ENCODE measurements at places on chromosomes 1 and 21.

DNA sequence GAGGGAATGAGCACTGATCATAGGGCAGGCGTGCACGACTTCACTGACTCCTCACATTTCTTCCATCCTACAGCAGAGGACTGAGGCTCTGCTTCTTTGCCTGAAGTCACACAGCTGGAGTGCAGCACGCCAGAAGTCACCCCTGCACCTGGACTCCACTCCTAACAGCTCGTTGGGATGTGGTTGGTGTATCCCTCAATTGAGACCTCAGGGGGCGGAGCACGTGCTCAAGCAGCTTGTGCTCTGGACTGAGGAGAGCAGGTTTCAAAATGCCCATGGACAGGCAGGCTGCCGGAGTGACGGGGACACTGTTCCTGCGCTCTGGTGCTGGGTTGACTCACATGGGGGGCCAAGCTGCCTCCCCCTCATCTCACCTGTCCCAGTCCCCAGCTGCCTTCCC is 13.9 kb downstream of the CHIT1 start:
- no peak for DNase-seq

- DNase-seq, result no peak
Observed at GRCh38 chr1:69613414-69613813, 45.7 kb downstream of the LRRC7 start.

GRCh38 chr1:27133991-27134390 is 20.9 kb downstream of the SLC9A1 start:
- DNase-seq, result peak; percentile 39

DNA sequence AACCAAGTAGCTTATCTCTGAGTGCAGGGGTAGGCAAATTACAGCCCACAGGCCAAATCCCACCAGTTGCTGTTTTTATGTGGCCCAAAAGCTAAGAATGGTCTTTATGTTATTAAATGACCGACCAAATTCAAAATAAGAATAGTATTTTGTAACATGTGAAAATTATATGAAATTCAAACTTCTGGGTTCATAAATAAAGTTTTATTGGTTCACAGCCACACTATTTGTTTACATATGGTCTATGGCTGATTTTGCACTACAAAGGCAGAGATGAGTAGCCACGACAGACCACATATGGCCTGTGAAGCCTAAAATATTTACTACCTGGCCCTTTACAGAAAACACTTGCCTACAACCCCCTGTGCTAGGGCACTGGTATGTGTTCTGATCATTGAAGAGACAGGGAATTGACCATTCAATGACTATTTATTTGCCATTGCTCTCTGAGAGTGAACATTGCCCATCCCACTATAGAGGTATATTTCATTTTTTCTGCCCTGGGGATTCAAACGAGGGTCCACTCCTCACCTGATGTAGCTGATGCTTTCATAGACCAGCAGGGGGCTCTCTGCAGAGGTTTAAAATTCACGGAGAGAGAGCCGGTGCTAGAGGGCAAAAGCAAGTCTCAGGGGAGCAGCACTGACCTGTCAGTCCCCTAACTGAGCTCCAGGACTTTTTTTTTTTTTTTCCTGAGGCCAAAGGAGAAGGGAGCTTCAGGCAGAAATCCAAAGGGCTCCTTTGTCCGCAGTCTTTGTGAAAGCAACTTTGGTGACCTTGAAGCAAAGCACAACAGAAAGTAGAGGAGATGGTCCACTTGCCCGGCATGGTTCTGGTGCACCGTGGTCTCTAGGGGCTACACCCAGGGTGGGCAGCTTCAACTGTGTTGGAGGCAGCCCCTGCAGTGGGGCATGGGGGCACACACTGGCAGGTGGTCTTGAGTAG is 7.3 kb upstream of the GNL2 start:
- DNase-seq, result no peak

DNA sequence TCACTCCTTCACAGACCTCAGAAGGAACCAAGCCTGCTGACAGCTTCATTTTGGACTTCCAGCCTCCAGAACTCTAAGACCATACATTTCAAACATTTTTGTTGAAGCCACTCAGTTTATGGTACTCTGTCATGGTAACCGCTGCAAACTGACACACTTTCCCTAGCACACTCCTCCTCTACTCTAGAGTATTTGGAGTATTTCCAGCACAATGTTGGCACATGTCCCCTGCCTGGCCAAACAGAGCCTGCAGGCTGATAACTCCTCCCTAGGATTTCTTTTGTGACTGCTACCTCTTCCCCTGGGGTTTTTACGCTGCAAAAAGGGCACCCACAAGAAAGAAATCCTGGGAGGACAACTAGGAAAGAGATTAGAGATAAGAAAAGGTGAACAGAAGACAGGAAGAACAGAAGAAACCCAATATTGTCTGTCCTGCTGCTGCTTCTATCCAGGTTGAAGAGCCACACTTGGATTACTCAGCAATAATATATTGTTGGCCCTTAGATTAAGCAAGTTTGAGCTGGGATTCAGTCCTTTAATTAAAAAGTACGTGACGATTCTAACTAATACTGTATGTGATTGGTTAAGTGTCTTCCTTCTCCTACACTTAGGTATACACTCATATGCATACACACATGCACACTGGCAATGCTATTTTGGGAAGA is 844.1 kb downstream of the LTN1 start:
- no peak for DNase-seq

DNA sequence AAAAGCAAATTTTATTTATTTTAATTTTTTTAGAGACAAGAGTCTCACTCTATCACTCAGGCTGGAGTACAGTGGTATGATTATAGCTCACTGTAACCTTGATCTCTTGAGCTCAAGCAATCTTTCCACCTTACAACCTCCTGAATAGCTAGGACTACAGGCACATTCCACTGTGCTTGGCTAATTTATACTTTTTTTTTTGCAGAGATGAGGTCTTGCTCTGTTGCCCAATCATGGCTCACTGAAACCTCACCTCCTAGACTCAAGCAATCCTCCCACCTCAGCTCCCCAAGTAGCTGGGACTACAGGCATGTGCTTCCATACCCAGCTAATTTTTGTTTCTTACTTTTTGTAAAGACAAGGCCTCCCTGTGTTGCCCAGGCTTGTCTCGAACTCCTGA is 49.5 kb downstream of the DR1 start:
- DNase-seq, result no peak

DNA sequence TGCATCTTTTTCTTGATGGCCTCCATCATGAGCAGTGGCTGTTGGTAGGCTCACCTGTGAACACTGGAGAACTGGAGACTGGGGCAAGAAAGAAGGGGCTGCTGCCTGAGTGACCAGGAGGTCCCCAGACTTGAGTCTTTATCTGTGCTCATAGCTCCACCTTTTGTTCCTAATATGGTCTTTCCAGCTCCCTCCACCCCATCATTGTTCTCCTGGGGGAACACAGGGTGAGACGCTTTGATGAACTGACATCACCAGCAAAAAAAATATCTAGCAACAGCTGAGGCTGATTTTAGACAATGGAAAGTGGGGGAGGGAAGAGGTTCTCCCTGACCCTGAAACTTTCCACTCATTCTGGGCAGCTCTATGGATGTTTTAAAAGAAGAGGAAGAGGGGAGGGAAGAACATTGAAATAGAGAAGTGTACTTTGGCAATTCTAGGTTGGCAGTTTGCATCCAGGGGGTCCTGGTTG is at the start of gene TPM3:
Gene TPM3, minus strand, starts transcription at position 111 of the 472 bp plus-strand sequence. Its CDS starts 82 bp downstream, at position 29.
- no peak for DNase-seq
